ENCODE measurements at places on chromosomes 1 and 21.
A peak's percentile ranks its signal among the peaks of the same experiment; 100 is the strongest.

DNA sequence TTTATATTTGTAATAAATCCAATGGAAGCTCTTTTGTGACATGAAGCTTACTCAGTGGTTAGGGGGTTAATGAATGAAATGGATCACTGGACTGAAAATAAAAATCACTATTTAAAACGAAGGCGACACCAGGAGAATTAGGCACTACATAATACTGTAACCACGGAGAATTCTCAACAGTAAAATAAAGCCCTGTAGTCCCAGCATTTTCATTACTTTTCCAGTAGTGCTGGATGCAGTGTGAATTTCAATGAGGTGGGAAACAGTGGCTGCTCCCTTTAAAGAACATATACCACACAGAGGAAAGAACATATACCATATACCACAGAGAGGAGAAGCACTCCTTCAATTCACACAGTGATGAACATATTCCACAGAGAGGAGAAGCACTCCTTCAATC, 275.0 kb downstream of the SMYD3 start:
- no peak for DNase-seq

DNA sequence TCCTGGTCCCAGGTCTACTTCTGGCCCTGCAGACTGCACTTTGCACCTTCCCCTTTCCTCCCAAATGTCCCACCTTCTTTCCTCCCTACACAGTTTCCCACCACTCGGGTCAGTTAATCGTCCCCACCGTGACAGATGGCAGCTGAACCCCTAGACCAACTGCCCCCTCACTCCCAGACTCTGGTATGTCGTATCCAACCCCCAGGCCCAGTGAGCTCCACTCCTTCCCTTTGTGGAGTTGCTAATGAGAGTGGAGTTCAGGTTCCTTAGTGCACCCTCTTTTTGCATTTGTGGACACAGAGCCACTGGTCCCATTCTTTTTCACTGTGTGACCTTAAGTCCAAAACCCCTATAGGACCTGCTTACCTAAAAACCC, 1.8 kb downstream of the MAN1C1 start:
- DNase-seq = no peak

GRCh38 chr21:29704719-29705118, 235.1 kb downstream of the GRIK1 start:
- no peak for DNase-seq

- DNase-seq = peak; percentile 32
These were observed 160.1 kb downstream of the FASLG start for GRCh38 chr1:172818841-172819527.

Data from CD4-positive, alpha-beta T cell treated with Interleukin-10 for 1 hour (primary cell).